Chondrocyte (in vitro differentiated cells): ENCODE measurements at places on chromosomes 16 and 17. TPM values are rescaled to one million over a fixed set of nuclear protein-coding genes. Genes with fewer than 3 reads are reported as not detected.
A peak's percentile ranks its signal among the peaks of the same experiment; 100 is the strongest.

DNA sequence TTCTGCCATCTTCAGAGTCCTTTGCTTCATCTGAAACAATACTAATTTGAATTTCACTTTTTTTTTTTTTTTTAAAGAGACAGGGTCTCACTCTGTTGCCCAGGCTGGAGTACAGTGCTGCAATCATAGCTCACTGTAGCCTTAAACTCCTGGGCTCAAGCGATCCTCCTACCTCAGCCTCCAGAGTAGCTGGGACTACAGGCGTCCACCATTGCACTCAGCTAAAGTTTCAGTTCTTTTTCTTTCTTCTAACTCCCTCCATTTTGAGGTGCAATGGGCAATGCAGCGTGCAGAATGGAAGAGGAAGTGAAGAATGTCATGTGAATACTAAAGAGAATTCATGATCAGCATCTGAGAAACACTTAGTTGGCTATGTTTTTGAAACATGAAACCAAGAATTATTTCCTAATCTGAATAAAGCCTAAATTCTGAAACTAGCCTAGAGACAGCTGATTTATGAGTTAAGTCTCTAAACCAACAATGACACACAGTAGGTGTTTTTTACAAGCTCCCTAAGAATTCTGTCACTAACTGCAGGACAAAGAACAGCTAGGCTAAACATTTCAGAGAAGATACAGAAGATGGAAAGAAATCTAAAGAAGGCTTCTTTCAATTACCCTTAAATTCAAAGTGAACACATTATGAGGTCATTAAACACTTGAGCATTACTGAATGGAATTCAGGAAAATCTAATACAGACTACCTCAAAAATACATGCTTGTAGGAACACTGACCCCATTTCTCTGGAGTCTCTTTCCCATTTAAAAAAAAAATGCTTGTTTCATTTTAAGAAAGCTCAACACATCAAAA lies 21.0 kb downstream of the SNN start:
- no peak overlapping the region for H3K4me3 ChIP-seq
- no peaks in the 10 kb centered on the region for H3K27me3 ChIP-seq
- H3K36me3 ChIP-seq = peaks cover 34% of the 10 kb centered on the region
- no peak for DNase-seq
- no peak overlapping the region for H3K27ac ChIP-seq

- no peak overlapping the region for H3K4me3 ChIP-seq
- no peak for DNase-seq
- no peaks in the 10 kb centered on the region for H3K36me3 ChIP-seq
- no peak overlapping the region for H3K27ac ChIP-seq
Observed at GRCh38 chr16:52515068-52515671, 31.8 kb downstream of the TOX3 start.

- no peak for DNase-seq
- no peaks in the 10 kb centered on the region for H3K4me1 ChIP-seq
- H3K36me3 ChIP-seq = peaks cover 2% of the 10 kb centered on the region
- H3K4me3 ChIP-seq = no peak overlapping the region
- no peak overlapping the region for H3K27ac ChIP-seq
- no peaks in the 10 kb centered on the region for H3K27me3 ChIP-seq
Observed at GRCh38 chr17:80605326-80606066, 60.9 kb downstream of the RPTOR start.

DNA sequence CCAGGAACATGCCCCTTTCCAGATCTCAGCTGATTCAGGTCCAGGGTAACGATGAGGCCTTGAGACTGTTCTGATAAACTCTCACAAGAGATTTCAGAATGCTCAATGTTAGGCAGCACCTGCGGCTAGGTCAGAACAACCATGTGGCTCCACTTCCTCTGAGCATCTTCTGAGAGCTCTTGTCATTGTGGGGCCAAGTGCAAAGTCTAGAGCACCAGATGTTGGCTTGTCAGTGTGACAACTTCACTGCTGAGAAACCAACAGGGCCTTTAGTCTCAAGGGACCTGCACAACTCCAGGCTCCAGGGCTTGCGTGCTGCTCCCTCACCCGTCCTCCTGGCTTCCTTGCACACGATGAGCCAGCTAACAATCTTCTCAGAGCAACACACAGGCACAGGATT lies 29.0 kb downstream of the FCSK start:
- H3K27me3 ChIP-seq = no peaks in the 10 kb centered on the region
- H3K27ac ChIP-seq = peak overlapping the region; percentile 65
- H3K36me3 ChIP-seq = peaks cover 8% of the 10 kb centered on the region
- peaks cover 22% of the 10 kb centered on the region for H3K4me1 ChIP-seq

ABCC11 gene
- 0.32 to 0.44 TPM in 2 of 3 replicates, not detected in the other for total RNA-seq

- peaks cover 32% of the 10 kb centered on the region for H3K4me1 ChIP-seq
- H3K36me3 ChIP-seq = peaks cover 32% of the 10 kb centered on the region
- no peak for DNase-seq
Observed at GRCh38 chr17:40352237-40352778, 12.2 kb downstream of the GJD3 start.

DNA sequence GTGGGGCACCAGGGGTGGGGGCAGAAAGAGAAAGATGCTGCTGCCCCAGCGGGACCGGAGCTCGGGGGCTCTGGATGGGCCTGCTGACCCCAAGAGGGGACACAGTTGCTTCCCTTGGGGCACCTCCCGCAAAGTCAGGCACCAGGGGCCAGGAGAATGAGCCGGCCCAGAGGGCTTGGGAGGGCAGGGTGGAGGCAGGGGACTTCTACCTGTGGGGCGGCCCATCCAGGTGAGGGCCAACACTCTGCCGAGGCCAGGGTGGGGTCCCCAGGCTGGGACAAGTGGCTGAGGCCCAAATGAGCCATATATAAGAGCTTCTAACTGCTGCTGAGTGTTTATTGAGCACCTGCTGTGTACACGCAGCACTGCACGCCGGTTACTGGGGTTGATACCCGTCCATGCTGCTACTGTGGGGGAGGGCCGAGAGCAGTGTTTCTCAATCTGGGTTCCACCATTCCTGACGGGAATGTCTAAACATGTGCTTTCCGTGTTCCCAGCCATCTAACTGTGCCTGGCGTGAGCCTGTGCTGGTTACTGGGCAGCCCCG lies 211.7 kb upstream of the GSE1 start:
- no peak overlapping the region for H3K4me3 ChIP-seq
- no peaks in the 10 kb centered on the region for H3K27me3 ChIP-seq
- peak; percentile 70 for DNase-seq
- peaks cover 30% of the 10 kb centered on the region for H3K4me1 ChIP-seq

- H3K4me1 ChIP-seq = no peaks in the 10 kb centered on the region
Observed at GRCh38 chr16:62692685-62693084, 656.4 kb upstream of the CDH8 start.

DNA sequence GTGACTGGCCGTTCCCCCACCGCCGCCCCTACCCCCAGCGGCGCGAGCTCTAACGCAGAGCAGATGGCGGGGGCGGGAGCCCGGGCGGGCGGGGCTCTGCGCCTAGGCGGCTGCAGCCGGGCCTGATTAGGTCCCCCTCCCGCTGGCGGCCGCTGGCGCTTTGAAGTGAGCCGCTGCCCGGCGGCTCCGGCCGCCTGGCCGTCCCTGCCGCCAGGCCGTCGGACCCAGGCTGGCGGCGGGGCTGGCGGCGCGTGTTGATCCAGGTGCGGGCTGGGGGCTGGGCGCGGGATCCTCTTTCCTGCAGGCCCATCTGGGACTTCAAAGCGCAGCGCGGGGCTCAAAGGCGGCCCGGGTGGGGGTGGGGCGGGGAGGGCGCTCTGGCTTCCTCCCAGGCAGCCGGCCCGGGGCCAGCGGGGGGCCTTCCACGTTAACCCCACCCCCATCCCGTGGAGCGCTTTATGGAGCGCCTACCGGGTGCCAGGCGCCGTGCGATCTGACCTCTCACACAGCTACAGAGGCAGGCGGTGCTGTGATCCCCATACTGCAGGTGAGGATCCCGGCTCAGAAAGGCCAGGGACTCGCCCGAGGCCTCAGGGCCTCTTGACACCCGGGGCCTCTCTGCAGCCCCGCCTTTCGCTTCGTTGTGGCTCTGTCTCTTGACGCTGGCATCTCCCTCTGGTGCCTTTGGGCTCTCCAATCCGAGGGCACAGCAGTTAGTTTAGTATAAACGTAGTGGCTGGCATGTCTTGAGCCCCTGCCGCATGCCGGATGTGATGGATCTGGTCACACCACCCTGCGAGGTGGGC lies 80.0 kb upstream of the NKD1 start:
- H3K27ac ChIP-seq = no peak overlapping the region
- DNase-seq = no peak
- H3K4me1 ChIP-seq = peaks cover 8% of the 10 kb centered on the region
- H3K4me3 ChIP-seq = peak overlapping the region; percentile 60
- H3K27me3 ChIP-seq = peaks cover 56% of the 10 kb centered on the region
- H3K36me3 ChIP-seq = no peaks in the 10 kb centered on the region

DNA sequence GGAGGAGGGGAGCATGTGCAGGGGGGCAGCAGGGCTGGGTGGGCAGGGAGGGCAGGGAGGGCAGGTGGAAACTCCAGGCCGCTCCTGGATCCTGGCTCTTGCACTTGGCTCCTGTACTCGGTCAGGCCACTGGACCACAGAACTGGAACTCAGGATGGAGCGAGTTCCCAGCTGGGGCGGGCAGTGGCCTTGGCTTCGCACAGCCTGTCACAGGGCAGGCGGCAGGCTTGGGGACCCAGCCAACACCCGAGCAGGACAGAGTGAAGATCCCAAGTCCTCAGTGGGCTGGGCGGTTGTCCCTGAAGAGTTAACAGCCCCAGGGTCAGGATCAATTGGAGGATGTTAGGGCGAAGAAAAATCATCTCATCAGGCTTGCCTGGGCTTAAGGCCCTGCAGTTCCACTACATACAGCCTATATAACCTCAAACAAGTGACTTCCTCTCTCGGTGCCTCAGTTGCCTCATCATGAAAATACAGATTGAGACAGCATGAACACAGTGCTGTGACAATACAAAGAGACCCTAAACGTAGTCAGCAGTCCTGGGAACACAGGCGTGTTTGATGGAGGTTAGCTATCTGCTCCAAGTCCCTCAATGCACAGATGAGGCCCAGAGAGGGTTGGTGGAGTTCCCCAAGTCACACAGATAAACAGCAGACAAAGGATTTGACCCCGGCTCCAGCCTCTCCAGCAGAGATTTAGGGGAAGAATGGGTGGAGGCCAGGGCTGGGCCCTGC lies 21.9 kb downstream of the ZNF423 start:
- H3K36me3 ChIP-seq = no peaks in the 10 kb centered on the region
- peaks cover 47% of the 10 kb centered on the region for H3K4me1 ChIP-seq

DNA sequence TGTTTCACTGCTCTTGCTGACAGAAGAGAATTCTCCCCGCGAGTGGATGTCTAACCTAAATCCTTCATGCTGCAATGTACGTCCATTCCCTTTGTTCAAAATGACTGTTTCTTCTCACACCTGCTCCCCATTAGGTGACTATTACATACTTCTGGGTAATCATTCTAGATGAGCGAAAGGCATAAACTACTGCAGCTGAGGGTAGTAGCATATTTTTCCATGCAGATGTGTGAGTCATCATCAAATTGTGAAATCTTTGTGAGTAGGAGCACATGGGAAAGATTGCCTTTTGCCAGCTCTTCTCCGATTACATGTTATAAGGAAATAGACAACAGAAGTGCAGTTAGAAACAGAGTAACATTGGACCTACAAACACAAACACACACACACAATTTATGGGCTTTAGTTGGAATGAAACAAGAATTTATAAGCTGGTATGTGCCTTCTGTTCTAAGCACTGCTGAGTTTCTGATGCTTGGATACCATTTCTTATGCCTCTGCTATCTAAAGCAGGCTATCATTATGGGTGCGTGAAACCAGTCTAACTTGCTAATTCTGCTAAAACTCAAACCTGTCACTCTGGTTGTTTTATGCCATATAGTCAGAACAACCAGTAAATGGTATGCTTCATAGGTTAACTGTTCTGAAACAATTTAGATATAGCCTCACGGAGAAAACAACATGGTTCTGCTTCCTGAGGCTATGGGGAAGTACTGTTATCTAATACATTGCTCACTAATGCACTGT lies 346.9 kb upstream of the PSMD7 start:
- H3K4me3 ChIP-seq = no peak overlapping the region
- H3K27me3 ChIP-seq = peaks cover 7% of the 10 kb centered on the region
- peak overlapping the region; percentile 46 for H3K27ac ChIP-seq
- peaks cover 30% of the 10 kb centered on the region for H3K4me1 ChIP-seq
- H3K36me3 ChIP-seq = no peaks in the 10 kb centered on the region
- DNase-seq = no peak

OR3A3 gene
- not detected in 3 replicates for total RNA-seq

MYL11 gene
- 0.82 to 2.2 TPM (median 1.4 TPM) in 3 replicates for total RNA-seq

DNA sequence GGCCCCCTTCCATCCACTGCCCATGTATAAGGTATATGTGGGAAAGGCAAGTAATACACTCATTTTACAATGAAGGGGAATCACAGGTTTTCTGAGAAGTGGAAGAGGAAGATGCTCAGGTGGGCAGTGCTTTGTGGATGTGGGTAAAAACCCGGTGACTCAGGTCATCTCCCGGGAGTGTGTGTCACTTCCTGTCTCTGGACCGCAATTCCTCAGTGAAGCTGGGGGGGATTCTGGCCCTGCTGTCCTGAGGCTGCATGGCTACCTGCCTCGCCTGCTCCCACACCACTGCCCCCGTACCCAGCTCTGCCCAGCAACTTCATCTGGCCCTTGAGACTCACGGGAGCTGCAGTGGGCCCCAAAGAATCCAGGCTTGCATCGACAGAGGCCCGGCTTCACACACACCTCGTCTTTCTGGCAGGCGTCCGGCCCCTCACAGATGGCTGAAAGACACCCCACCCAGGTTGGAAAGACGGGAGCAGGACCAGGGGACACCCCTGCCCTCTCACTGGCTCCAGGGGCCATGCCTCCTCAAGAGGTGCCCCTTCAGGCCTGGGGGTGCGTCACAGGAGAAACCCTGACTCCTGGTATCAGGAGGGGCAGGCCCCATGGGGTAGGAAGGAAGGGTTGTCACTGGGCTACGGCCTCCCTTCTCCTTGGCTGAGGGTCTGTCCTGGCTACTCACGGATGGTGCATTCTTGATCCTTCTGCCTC lies 882 bp downstream of the SCARF1 start:
- no peaks in the 10 kb centered on the region for H3K36me3 ChIP-seq
- H3K4me3 ChIP-seq = peak overlapping the region; percentile 71
- DNase-seq = no peak
- no peak overlapping the region for H3K27ac ChIP-seq
- H3K27me3 ChIP-seq = peaks cover 2% of the 10 kb centered on the region
- peaks cover 12% of the 10 kb centered on the region for H3K4me1 ChIP-seq

- DNase-seq = no peak
- no peak overlapping the region for H3K27ac ChIP-seq
- no peaks in the 10 kb centered on the region for H3K4me1 ChIP-seq
- no peaks in the 10 kb centered on the region for H3K36me3 ChIP-seq
- no peak overlapping the region for H3K4me3 ChIP-seq
Observed at GRCh38 chr16:73482310-73482709, 434.4 kb upstream of the ZFHX3 start.

TK1 gene
- total RNA-seq = 21.1 to 29.5 TPM (median 23.4 TPM) in 3 replicates
